ENCODE measurements at places on chromosomes 13 and 19.

- no peak for DNase-seq
Observed at GRCh38 chr13:26257049-26257448, 3.1 kb downstream of the CDK8 start.

- no peak for DNase-seq
Observed at GRCh38 chr13:102793611-102794355, 5.0 kb downstream of the POGLUT2 start.

GRCh38 chr19:31515931-31516330, 166.7 kb upstream of the TSHZ3 start:
- no peak for DNase-seq

DNA sequence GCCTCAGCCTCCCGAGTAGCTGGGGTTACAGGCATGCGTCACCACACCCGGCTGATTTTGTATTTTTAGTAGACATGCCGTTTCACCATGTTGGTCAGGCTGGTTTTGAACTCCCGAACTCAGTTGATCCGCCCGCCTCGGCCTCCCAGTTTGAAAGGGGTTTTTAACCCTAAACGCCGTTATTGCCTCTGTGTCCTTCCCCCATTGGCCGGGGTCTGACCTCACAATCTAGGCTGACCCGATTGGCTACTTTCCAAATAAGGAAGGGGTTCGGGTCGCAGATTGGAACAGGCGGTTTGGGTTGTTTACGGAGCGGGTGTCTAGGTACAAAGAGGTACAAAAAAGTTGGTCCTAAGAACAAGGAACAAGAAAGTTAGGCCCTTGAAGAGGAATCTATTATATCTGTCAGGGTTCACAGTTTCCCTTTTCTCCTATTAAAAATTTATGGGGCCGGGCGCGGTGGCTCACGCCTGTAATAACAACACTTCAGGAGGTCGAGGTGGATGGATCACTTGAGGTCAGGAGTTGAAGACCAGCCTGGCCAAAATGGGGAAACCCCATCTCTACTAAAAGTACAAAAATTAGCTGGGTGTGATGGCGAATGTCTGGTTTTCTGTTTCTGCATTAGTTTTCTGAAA, 1.0 kb downstream of the ZNF253 start:
- no peak for DNase-seq

- no peak for DNase-seq
Observed at GRCh38 chr19:42568006-42568405, 26.7 kb downstream of the CEACAM8 start.

DNA sequence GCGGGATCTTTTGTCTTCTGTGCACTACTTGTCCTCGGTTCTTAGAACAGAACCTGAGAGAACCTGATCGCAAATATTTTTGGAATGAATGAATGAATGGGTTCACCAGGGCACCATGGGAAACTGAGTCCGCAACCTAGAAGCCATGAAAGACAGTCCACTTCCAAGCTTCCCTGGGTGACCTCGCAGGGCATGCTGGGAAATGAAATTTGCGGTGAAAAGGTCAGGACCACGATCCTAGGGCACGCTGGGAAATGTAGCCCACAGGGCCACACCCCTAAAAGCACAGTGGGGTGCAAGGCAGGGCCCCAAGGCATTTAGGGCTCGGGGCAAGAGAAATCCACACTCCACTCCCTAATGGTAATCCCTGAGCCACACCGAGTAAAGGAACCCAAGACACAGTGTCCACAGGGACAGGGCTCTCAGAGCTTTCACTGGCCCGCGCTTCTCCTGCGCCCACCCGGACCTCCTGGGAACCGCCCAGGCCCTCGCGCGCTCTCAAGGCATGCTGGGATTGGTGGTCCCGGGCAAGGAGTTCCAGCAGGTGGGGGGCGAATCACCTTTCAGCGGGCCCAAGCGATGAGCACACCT, 1.1 kb upstream of the PPP1R12C start:
- DNase-seq, result no peak

DNA sequence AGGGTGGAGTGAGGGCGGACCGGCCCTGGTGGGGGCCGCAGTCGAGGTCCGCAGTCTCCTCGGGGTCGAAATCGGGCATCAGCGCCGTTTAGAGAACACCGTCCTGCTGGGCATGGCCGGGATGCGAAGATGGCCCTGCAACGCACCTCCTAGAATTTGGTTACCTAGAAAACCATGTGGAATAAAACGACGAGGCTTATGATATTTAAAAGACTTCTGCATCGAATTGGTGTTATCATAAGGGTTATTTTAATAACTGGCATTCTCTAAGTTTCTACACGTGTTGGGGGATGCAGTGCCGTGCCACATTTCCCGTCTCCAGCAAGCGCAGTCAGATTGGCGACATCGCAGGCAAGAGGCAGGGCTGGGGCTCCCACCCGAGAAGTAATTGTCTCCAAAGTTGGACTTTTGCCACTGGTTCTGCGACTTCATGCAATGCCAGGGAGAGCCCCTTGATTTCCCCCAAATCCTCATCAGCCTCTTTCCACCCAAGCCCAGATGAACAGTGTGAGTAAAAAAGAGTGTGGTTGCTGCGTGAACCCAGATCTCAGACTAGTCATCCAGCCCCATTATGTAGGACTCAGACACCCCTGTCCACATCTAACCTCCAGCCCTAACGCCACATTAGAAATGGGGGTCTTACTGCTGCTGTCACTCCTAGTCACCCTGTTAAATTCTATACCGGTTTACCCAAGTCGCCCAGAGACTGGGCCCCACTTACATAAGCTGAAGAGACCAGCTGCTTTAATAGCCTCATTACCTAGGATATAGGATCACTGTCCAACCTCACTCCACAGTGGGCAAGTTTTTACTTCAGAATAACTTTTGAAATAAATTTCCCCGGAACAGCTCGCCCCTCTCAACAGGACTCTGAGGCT, 571 bp upstream of the DHRS12 start:
- no peak for DNase-seq

DNA sequence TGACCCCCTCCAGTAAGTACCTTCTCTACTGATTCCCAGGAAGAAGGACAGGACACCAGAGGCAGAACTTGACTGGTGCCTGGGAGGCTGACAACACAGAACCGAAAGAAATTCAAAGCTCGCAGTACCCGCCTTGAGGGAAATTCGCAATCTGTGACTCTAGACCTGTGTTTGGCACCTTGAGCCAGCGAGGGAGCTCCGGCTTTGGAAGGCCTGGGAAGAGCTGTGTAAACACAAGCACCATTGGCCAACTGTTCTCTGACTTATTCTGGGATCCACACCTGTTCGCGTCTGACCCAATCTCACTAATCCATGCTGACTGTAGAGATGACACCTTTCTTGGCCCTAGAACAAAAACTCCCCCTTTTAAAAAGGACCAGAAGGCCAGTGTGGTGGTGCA, 50.7 kb downstream of the CEBPG start:
- DNase-seq, result no peak

DNA sequence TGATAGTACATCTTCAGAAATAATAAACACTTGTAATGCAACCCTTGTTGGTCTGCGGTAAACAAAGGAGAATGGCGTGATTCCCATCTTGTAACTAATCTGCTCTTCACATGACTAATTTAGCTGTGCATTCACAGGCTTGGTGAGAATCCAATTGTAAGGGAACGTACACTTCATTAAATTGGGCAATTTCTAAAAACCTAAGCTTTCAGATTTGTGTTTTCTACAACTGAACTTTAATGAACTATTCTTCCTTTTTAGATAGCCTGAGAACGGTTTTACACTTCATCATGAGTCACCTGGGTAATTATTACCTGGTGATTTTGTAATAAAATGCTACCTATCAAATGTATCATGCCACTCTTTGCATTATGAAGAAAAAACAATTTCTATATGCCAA, 306.9 kb downstream of the KLF5 start:
- DNase-seq, result no peak

GRCh38 chr19:40128991-40129390, 38.2 kb upstream of the ZNF780A start:
- DNase-seq, result no peak

DNA sequence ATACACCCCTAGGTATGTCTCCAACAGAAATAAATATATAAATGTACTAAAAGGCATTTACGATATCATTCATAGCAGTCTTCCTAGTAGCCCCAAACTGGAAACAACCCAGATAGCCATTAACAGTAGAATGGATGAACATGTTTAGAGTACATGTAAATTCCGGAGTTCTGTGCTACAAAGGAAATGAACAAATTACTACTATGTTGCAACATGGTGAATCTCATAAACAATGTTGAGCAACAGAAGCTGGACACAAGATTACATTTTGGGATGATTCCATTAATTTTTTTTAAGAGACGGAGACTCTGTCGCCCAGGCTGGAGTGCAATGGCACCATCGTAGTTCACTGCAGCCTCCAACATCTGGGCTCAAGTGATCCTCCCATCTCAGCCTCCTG, 5.9 kb upstream of the SLC7A10 start:
- no peak for DNase-seq

GRCh38 chr13:26179344-26179743, 42.8 kb downstream of the RNF6 start:
- no peak for DNase-seq
